ENCODE measurements at places on chromosomes 2 and 18. TPM values are rescaled to one million over a fixed set of nuclear protein-coding genes. Genes with fewer than 3 reads are reported as not detected.

The CXCR1 gene
- not detected for total RNA-seq

DNA sequence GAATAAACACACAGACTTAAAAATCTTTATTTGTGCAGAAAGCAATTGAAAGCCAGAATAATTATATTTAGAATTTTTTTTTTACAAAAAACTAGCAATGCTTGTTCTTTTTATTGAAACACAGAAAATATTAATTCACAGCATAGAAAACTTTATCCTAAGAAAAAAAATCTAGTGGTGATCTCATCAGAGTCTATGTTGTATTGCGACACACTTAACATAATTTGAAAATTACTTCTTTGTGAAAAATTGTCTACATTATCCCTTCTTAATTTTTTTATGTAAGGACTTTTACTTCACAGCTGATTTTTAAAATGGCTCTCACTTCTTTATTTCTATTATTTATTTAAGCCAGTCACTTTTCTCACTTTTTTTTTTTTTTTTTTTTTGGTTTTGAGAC lies 103.4 kb downstream of the LDLRAD4 start:
- H3K36me3 ChIP-seq, result no peaks in the 10 kb centered on the region
- no peak overlapping the region for H3K4me3 ChIP-seq
- H3K27me3 ChIP-seq, result no peaks in the 10 kb centered on the region
- H3K4me1 ChIP-seq, result no peaks in the 10 kb centered on the region
- H3K27ac ChIP-seq, result no peak overlapping the region
- no peak for DNase-seq

The KLHL14 gene
- total RNA-seq, result not detected

GRCh38 chr18:73724958-73725357 lies 422.7 kb downstream of the FBXO15 start:
- no peaks in the 10 kb centered on the region for H3K36me3 ChIP-seq
- no peak overlapping the region for H3K4me3 ChIP-seq
- H3K4me1 ChIP-seq, result no peaks in the 10 kb centered on the region
- no peaks in the 10 kb centered on the region for H3K27me3 ChIP-seq
- no peak overlapping the region for H3K27ac ChIP-seq

The MC4R gene
- total RNA-seq, result not detected

DNA sequence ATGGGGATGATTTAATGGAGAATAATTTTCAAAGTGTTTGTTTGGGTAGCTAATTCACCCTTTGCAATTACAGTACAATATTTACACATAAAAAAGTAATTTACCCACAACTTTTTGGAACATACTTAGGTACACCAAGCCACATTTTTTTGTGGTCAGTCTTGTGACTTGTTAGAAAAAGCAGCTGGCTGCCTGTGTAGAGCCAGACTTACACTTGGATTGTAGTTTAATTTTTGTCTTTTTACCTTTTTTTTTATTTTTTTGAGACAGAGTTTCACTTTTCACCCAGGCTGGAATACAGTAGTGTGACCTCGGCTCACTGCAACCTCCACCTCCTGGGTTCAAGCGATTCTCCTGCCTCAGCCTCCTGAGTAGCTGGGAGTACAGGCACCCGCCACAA lies 45.4 kb downstream of the RALBP1 start:
- peaks cover 10% of the 10 kb centered on the region for H3K4me1 ChIP-seq
- no peak overlapping the region for H3K4me3 ChIP-seq
- DNase-seq, result no peak
- H3K36me3 ChIP-seq, result peaks cover 2% of the 10 kb centered on the region
- no peaks in the 10 kb centered on the region for H3K27me3 ChIP-seq
- H3K27ac ChIP-seq, result no peak overlapping the region

- peak overlapping the region; percentile 30 for H3K27ac ChIP-seq
- DNase-seq, result peak; percentile 60
- H3K27me3 ChIP-seq, result no peaks in the 10 kb centered on the region
Measured at GRCh38 chr2:46967990-46968647, 52.5 kb upstream of the MCFD2 start.

DNA sequence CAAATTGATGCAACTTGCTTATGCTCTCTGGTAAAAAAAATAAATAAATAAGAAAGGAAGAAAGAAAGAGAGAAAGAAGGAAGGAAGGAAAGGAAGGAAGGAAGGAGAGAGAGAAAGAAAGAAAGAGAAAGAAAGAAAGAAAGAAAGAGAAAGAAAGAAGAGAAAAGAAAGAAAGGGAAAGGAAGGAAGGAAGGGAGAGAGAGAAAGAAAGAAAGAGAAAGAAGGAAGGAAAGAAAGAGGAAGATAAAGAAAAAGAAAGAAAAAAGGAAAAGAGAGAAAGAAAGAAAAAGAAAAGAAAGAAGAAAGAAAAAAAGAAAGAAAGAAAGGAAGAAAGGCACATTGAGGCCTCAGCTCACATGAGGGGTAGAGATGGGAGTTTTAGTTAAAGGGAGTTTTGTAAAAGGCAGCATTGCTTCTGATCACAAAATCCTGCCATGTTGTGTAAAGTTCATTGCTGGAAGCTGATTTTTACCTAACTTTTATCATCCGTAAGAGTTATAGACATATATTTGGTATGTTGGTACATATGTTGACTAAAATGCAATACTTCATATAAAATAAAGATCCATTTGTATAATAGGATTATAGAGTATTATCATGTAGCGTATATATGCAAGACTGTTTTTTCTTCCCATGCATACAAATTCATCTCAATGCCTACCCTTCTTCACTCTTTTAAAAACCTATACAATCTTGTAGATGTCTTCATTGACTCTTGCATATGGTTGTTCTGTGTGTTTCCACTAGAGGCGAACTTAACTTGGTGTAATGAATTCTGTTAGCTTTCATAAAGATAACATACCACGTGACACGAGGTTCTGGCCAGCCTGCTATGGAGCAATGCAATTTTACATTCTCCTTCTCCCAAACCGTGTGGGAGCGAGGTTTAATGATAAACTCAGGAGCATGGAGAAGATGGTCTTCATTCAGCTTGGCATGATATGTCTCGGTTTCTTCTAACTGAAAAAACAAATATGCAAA lies 32.8 kb downstream of the MYOM1 start:
- H3K4me3 ChIP-seq, result no peak overlapping the region
- DNase-seq, result no peak
- no peaks in the 10 kb centered on the region for H3K4me1 ChIP-seq
- no peak overlapping the region for H3K27ac ChIP-seq
- H3K36me3 ChIP-seq, result no peaks in the 10 kb centered on the region

The ARHGAP25 gene
- 2.0 TPM for total RNA-seq

DNA sequence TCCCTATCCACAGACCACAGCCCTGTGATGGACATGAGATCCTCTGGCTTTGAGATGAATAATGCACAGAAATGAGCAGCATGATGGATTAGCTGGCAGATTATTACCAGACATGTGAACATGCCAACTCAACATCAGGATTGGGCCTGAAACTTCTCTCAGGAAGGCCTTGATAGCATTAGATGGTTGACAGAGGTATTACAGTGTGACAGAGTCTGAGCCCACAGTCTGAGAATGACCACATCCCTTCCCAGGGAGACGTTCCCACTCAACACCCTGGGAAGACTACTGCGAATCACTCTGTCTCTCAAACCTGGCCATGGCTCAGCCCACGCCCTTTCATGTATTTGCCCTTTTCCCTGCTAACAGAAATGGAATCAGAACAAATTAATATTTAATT lies 66.9 kb downstream of the BCL11A start:
- H3K27me3 ChIP-seq, result no peaks in the 10 kb centered on the region
- no peaks in the 10 kb centered on the region for H3K4me1 ChIP-seq
- no peak overlapping the region for H3K27ac ChIP-seq
- no peaks in the 10 kb centered on the region for H3K36me3 ChIP-seq

DNA sequence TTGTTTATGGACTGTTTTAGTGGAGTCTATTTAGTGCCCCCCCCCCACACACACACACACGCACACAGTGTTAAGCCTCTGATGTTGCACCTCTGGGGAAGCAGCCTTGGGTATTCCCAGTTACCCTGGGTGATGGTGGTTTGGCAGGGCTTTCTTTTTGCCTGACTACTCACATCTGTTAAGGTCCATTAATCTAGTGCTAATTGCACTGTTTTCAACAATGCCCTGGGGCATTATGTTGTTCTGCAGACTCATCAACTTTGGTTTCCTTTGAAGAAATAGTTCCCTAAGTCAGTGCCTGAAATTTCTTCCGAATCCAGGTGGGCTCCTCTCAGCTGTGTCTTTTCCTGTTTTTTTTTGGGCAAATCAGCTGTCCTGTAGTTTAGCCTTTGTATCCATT lies 34.7 kb downstream of the SPOPL start:
- H3K27ac ChIP-seq, result no peak overlapping the region
- H3K36me3 ChIP-seq, result no peaks in the 10 kb centered on the region
- no peak overlapping the region for H3K4me3 ChIP-seq
- no peaks in the 10 kb centered on the region for H3K4me1 ChIP-seq
- no peaks in the 10 kb centered on the region for H3K27me3 ChIP-seq
- no peak for DNase-seq

DNA sequence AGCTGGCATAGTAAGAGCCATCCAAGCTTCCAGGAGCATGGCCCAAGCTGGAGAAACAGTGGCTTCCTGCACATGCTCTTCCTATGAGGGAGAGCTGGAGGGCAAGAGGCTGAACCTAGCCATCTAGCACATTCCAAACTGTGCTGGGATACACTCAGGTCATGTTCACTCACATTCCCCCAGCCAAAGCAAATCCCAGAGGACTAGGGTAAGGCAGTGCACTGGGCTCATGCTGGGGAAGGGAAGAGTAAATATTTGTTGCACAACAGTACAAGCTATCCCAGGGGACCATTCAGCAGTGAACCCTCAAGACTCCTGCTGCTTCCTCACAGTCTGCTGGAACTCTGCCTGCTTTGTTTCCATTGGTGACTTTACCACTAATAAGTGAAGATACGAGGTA lies 20.7 kb upstream of the GYPC start:
- H3K4me1 ChIP-seq, result no peaks in the 10 kb centered on the region

DNA sequence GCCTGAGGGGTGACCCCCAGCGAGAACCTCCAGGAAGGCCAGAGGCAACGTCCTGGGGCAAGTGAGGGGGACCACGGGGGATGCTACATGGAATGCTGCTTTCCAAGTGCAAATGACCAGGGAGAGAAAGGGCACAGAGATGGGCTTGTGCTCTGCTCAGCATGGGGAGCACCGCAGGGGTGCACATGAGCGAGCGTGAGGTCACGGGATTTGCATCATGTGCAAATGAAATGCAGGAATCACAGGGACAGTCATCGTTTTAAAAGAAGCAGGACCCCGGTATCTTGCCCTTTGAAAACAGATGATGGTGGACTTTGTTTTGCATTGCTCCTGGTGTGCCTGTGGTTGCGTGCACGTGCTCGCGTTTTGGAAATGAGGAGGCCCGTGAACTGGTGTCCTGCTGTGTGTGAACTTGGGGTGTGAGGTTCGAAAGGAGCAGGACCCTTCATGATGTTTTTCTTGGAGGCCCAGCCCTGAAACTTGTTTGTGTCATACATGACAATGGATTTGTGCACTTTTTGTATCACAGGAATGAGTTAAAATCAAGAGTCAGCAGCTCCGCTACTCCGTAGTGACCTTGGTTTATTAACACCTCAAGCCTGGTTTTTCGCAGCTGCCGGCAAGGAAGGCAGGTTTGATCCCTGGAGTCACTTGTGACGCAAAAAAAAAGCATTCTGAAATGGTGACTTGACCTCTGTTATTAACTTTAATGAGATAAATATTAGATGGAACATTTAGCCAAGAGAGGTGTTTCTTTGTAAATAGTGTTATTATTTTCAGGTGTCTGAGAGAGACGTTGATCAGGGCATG lies 234.5 kb downstream of the LDLRAD4 start:
- no peak for DNase-seq
- no peaks in the 10 kb centered on the region for H3K27me3 ChIP-seq
- H3K27ac ChIP-seq, result no peak overlapping the region
- peaks cover 11% of the 10 kb centered on the region for H3K4me1 ChIP-seq

GRCh38 chr2:12289120-12289802 lies 427.5 kb upstream of the TRIB2 start:
- H3K4me3 ChIP-seq, result no peak overlapping the region
- H3K27me3 ChIP-seq, result no peaks in the 10 kb centered on the region
- no peaks in the 10 kb centered on the region for H3K36me3 ChIP-seq
- peaks cover 15% of the 10 kb centered on the region for H3K4me1 ChIP-seq
- H3K27ac ChIP-seq, result no peak overlapping the region
- no peak for DNase-seq

DNA sequence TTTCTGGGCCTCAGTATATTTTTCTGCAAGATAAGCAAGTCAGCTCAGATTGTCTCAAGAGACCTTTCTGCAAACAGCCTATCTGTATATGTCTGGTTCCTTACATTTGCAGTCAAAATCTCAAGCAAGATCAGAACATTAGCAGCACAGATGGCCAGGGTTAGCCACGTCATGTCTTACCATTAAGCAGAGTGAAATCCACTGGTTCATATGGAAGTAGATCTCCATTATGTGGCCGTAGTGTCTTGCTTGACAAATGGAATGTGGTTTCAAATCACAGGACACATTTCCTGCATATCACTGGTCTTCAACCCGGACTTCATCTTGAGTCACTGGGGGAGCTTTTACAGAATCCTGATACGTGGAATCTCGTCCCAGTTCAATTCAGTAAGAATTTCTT lies 500.2 kb downstream of the FBXO15 start:
- no peaks in the 10 kb centered on the region for H3K36me3 ChIP-seq
- no peak overlapping the region for H3K27ac ChIP-seq
- H3K27me3 ChIP-seq, result no peaks in the 10 kb centered on the region
- H3K4me3 ChIP-seq, result no peak overlapping the region
- H3K4me1 ChIP-seq, result no peaks in the 10 kb centered on the region
- no peak for DNase-seq

DNA sequence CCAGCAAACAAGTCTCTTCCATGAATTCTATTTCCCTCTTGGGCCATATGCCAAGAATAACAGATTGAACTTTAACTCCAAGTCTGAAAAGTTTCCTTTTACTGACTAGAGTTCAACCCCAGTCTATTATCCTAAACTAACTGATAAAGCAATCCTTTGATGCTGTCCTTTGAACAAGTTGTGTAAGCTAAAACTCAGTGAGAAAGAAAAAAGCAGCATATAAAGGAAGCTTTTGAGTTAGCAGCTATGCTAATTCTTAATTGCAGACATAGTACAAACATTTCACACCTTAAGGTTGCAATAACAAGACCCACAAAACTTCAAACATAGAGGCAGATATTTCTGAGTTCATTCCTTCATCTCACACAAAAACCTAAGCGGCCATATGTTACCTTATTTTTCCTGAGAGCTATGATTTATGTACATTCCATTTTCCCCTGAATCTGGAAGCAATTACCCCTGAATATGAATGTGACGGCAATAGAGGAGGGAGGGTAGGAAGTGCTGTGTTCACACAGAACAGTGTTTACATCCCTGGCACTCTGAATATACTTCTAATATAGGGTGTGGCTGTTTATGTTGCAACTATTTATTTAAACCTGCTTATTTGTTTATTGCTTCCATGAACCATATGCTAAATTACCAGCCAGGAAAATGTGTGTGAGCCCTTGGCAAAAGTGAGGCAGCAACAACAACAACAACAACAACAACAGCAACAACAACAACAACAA lies 180.6 kb downstream of the IRS1 start:
- no peaks in the 10 kb centered on the region for H3K27me3 ChIP-seq
- no peaks in the 10 kb centered on the region for H3K4me1 ChIP-seq
- H3K4me3 ChIP-seq, result no peak overlapping the region
- peak; percentile 4 for DNase-seq
- no peak overlapping the region for H3K27ac ChIP-seq

- DNase-seq, result no peak
- peaks cover 20% of the 10 kb centered on the region for H3K4me1 ChIP-seq
- no peaks in the 10 kb centered on the region for H3K27me3 ChIP-seq
- no peak overlapping the region for H3K27ac ChIP-seq
Measured at GRCh38 chr2:157184161-157184895, 73.2 kb upstream of the GALNT5 start.

Measured in endothelial cell of umbilical vein (primary cell).